Stimulated activated CD4-positive, alpha-beta T cell treated with anti-CD3 and anti-CD28 coated beads, Interleukin-4, amount 100 ng/mL, for 24 hours (primary cell): ENCODE measurements at places on chromosomes 6 and 20.
A peak's percentile ranks its signal among the peaks of the same experiment; 100 is the strongest.

GRCh38 chr20:4985658-4986057 lies 15.7 kb downstream of the SLC23A2 start:
- no peak for DNase-seq

DNA sequence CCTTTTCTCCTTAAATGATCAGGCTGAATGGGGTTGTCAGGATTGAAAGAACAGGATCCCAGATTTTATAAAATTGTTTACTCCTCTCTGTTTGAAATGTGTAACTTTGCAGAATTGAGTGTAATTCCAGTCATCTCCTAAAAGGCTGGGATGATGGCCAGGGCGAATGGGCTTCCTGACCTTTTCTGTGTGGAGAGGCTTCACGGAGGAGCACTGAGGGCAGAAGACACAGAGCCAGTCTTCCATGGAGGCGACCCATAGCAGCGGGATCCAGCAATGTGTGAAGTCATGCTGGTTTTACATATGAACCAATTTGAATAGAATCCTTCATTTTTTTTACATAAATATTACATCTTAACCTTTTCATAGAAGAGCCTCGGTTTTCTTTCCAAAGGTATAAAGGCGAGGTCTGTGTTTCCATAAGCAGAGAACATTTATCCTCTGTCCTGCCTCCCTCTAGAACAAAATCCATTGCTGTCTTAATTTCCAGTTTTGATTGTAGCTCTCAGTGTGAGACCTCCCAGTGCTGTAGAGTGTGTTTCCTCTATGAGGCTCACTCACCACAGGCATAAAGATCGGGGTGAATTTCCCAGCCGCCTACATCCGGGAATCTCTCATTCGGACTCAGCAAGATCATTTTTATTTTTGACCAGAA lies 369.7 kb upstream of the FLRT3 start:
- no peak for DNase-seq

GRCh38 chr6:70166088-70166958 lies 136.6 kb downstream of the COL9A1 start:
- DNase-seq: peak; percentile 10

- DNase-seq: no peak
These were observed 172.9 kb upstream of the CDYL start for GRCh38 chr6:4603291-4603690.

DNA sequence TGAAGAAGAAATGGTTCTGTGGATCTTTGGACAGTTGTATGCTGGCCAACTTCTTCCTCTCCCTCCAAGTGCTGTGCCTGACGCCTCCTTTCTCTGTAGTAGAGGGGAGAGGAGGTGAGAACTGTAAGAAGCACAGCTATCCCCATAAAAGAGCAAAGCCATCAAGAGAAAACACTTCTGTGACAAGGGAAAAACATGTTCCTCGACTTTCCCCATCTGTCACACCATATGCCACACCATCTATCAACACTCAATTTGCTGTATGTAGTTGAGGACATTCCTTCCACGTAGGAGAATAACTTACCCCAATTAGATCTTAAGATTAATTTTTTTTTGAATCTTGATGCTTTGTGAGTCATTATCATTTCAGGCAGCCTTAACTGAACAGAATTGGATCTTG lies 156.2 kb upstream of the PLCB4 start:
- no peak for DNase-seq

GRCh38 chr6:105875974-105876640 lies 210.0 kb upstream of the PRDM1 start:
- no peak for DNase-seq

- no peak for DNase-seq
These were observed 45.6 kb downstream of the TOX2 start for GRCh38 chr20:43960231-43960630.

DNA sequence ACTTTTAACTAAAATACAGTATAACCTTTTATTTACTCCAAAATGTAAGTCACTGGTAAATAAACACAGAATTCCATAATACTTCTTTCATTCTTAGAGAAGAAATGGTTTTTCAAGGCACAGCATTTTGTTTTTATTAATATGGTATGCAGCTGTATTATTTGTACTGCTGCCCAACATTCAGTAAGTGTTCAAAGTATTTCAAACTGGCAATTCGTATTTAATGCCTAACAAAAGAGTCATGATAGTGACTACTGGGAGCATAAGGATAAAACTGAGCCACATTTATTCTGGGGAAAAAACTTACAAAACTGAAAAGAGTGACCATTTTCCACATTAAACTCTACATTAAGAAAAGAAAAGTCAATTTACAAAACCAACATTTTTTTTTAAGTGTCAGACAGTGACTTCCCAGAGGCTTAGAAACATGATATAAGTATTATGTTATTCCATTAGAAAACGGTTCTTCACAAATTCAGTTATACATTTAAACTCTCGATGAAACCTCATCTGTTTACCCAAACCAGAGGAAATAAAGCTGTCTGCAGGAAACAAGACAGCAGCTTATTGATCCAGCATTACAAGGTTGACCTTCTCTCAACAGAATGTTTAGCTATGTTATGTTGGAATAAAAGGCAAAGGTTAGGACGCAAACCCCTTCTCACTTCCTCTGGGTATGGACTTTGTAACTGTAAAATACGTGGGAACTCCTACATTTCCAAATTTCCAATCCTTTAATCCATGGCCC lies 24.3 kb downstream of the EPB41L2 start:
- no peak for DNase-seq

DNA sequence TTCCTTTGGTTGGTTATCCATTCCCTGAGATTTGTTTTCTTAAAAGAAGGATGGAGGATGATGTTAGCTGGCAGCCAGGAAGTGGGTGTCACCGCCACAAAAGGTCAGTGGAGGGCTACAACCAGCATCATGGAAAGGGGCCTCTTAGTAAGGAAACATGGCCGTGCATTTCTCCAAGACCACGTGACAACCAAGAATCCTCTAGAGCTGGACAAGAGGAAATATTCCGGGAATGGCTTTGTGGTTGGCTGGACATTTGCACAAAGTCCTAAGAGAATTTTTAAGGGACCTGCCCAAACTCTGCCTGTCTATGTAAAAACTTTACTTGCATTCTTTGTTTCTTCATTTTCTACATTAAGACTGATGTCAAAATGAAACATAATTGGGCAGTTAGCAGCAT lies 399.9 kb upstream of the MARCKS start:
- DNase-seq: no peak

DNA sequence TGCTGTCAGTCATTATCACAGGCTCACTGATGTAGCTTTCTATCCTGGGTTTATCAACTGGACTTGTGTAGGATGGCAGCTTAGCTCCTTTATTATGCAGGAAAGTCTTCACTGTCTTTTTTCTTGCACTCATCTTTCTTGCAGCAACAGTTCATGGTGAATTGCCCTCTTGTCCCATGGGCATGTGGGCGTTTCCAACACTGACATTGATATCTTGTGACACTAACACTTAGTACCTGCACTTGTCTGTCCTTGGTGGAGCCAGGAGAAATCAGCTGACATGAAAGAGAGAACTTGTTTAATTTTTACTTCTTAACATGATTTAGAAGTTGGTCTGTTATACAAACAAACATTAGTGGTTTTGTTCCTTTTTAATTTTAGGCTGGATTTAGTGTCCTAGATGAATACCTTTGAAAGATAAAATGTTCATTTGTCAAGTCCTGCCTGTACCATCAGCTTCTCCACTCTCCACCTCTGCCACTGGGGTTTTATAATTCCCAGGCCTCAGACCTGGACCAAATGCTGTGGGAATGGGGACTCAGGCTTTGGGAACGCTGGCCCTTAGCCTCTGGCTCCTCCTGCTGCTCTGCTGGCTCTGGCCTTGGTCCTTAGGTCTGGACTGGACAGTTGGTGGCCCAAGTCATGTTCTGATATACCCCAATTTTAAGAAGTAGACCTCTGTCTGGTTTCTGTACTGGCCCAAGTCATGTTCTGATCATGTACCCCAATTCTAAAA lies 161.0 kb upstream of the LAMP5 start:
- no peak for DNase-seq

DNA sequence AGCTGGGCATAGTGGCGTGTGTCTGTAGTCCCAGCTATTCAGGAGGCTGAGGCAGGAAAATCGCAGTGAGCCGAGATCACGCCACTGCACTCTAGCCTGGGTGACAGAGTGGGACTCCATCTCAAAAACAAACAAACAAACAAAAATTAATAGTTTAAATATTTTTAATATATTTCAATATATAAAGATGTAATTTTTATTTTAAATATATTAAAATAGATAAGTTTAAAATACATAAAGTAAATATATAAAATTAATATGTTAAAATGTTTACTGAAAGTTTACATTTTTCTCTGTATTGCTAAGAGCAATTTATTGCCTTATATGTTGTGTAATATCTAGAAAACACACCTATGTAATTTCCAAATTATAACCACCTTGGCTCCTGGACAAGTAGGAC lies 44.7 kb upstream of the ESR1 start:
- no peak for DNase-seq

- no peak for DNase-seq
These were observed 358.3 kb upstream of the EYS start for GRCh38 chr6:66065313-66065712.

- DNase-seq: no peak
These were observed 53.2 kb downstream of the PDE7B start for GRCh38 chr6:135904666-135905065.

DNA sequence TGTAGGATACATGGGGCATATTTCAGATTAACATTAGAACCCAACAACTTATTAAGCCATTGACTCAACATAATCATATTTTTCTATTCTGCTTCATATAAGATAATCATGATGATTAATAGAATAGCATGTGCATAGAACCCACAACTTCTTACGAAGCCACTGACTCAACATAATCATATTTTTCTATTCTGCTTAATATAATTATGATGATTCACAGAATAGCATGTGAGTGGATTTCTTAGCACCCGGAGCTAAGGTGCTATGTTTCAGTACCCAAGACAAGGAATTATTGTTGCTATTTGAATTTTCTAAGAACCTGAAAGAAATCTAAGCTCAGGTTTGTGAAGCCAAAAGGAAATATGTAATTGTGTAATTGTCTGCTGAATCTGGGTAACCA lies 96.8 kb downstream of the TENT5A start:
- DNase-seq: no peak

DNA sequence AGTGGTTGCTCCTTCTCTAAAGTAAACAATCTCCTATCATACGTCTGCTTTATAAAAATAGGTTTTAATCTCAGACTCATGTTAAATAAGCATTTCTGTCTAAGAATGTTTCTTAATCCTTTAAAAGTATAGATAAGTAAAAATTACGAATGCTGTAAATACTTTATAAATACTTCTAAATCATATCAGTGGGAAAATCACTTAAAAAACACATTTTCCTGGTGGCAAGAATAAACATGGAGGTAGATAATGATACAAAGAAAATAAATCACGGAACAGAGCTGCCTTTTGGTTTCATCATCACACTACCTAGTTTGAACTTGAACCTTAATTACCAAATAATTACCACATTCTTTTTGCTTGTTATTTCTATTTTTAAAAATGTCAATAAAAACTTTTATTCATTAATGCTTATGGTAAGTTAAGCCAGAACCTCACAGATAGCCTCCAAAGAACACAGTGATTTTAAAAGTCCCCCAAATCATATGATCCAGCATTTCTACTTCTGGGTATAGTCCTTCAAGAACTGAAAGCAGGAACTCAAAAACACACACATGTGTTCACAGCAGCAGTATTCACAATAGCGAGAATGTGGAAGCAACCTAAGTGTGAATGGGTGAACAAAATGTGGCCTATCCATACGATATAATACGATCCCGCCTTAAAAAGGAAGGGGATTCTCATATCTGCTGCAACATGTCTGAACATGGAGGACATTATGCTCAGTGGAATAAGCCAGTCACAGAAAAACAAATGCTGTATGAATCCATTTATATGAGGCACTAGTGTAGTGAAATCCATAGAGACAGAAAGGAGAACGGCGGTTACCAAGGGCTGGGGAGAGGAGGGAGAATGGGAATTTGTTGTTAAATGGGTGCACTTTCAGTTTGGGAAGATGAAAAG lies 72.4 kb downstream of the SLC22A23 start:
- DNase-seq: no peak

GRCh38 chr6:474453-475185 lies 83.1 kb downstream of the IRF4 start:
- DNase-seq: peak; percentile 84

DNA sequence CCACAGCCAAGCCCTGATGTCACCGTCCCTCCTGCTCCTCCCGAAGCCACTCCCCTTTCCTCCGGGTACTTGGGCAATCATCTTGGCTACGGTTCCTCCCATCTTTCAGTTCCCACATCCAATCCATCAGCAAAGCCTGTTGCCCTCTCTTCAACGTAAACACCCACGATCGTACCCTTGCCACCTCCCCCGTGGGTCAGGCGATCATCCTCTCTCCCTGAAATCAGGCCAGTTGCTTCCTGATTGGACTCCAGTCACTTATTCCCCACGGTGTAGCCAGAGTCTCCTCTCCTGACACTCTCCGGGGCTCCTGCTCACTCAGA lies 44.5 kb downstream of the SULF2 start:
- DNase-seq: no peak

- no peak for DNase-seq
These were observed 122.4 kb downstream of the PTPRK start for GRCh38 chr6:128397996-128398395.
